ENCODE measurements at places on chromosomes 1 and 21.
A peak's percentile ranks its signal among the peaks of the same experiment; 100 is the strongest.

- peak; percentile 31 for DNase-seq
These were observed 46.7 kb upstream of the SARS1 start for GRCh38 chr1:109167001-109167506.

DNA sequence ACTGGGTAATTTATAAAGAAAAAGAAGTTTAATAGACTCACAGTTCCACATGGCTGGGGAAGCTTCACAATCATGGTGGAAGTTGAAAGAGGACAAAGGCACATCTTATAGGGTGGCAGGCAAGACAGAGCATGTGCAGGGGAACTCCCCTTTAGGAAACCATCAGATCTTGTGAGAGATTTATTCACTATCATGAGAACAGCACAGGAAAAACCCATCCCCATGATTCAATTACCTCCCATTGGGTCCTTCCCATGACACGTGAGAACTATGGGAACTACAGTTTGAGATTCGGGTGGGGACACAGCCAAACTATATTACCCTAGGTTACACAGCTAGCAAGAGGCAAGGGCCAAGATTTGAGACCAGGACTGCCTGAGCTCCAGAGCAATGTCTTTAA lies 30.4 kb upstream of the SOX13 start:
- no peak for DNase-seq

DNA sequence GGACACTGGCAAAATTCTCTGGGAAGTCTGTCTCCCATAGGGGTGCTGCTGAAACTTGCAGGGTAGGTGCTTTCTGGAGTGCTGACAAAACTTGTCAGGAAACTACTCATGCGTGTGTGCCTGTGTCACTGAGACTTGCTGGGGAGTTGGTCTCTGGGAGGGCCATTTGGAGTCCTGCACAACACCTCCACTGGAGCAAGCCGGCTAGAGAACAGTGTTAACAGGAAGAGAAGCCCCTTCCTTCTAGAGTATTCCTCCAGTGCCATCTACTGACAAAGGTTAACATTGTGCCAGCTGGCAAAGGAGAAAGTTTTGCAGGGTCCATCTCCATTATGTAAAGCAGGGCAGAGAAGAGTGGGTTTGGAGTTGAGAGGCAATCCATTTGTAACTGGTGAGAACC lies 30.0 kb downstream of the ZMYM4 start:
- DNase-seq: peak; percentile 64

- DNase-seq: no peak
These were observed 14.0 kb upstream of the REN start for GRCh38 chr1:204180133-204180532.

DNA sequence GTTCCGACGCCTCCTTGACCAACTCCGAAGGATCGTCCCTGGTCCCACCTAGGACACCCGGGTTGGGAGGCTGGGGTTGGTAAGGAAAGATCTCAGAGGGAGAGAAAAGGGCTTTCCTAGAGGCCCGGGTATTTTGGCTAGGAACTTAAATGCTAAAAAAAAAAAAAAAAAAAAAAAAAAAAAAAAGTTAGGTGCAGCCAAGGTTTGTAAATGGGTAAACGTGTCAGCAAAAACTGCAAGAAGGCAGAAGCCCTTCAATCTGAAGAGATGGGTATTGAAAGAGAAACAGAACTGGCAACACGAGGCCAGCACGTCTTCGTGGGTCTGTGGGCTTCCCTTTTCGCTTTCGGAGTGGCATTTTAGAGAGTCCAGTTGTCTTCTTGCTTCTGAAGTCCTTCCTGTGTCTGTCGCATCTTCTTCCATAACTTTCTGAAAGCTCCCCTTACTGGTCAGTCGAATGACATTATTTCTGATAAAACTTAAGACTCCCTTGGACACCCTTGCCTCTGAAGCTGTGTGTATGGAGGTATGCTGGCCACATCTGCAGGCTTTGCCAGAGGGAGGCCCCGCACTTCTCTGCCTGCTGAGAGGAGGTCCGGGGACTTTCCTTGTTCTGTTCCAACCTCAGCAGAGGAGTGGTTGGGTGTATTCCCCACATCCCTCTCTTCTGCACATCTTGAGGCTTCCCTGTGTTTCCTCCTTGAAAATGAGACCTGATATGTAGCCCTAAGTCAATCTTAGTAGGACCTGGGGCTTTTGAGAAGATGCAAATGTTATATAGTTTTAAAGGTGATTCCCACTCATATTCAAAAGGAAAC lies 745 bp downstream of the RCSD1 start:
- peak; percentile 66 for DNase-seq

DNA sequence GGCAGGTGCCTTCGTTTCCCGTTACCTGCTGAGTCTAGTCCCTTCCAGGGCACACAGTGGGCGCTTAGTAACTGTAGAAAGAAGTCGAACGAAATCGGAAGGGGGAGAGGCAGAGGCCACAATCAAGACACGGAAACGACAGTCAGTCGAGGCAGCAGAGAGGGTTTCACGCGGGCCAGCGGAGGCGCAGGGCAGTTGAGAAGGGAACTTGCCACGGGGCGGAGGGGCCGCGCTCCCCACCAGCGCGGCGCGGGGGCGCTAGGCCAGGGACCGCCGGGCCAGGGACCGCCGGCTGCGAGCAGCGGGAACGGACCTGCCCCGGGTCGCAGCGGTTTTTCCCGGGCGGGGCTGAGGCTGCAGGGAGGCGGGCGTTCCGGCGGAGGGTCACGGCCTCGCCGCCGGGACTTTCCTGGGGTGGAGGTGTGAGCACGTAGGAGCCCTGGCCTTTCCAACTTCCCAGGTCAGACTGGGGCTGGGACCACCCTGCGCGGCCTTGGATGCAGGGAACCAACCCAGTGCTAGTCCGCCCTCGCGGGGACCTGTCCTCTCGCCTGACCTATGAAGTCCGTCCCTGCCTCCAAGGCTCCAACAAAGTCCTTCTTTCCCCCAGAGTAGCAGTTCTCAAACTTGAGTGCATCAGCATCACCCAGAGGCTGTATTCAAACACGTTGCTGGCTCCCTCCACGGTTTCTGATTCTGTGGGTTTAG lies 150.1 kb upstream of the FGGY start:
- DNase-seq: peak; percentile 78

DNA sequence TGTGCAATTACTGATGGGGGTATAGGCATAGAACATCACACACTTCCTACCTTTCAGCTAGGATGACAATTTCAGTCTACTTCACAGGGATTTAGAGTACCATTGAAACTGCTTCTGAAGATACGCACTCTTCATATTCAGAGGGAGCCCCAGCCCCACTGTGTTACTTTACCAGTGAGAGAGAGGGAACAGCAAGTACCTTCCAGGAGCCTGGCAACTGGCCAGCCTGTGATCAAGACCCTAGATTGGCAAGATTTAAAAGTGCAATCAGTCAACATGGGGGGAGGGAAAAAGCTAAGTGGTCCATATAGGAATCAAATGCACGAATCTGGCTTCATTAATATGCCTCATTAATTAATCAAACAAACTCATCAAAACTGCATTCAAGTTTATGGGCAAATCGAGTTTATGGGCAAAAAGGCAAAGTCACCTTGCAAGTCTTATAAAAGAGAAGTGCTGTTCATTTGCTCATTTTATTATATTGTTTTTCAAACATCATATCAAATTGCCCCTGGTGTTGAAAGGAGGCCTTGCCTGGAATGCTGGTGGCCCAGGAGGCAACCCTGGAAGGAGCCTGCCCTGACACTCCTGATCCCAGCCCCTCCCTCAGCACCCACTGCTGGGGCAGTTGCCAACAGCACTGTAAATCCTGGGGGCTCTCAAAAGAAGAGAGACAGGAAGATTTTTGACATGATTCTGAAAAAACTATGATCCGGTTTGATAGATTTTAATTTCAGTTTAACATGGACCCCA lies 184.9 kb upstream of the DPT start:
- no peak for DNase-seq

GRCh38 chr1:119547805-119548204 lies 40.8 kb downstream of the HSD3B1 start:
- no peak for DNase-seq

DNA sequence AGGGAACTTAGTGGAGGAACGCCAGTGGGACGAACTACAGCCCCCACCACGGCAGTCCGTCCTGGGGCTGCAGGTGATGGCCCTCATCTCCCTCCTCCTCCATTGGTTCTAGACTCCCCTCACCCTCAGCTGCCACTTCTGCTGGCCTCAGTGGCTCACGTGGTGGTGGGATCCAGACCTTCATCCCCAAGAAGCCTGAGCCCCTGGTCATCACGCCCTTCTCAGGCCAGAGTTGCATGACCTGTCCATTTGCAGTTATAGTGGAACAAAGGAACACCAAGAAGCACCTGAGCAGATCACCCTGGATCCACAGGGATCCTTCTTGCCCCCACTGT lies 13.0 kb upstream of the FAM110D start:
- DNase-seq: no peak

DNA sequence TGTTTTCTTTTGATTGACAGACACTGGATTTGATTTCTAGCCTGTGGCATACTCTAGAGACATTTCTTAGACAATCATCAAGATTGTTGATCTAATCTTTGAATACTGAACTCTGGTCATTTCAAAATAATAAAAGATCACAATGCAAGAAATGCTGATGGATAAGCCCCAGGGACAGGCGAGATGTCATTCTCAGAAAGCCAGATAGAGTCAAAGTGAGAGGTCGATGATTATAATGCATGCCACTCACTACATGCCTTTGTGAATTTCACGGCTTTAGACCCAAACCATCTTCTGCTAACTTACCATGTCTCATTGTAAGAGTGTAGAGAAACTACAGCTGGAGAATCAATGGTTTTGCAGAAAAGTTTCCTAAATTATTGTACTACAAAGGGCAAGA lies 257.1 kb downstream of the DYRK1A start:
- no peak for DNase-seq

GRCh38 chr1:222390181-222390580 lies 157.7 kb downstream of the HHIPL2 start:
- DNase-seq: no peak

DNA sequence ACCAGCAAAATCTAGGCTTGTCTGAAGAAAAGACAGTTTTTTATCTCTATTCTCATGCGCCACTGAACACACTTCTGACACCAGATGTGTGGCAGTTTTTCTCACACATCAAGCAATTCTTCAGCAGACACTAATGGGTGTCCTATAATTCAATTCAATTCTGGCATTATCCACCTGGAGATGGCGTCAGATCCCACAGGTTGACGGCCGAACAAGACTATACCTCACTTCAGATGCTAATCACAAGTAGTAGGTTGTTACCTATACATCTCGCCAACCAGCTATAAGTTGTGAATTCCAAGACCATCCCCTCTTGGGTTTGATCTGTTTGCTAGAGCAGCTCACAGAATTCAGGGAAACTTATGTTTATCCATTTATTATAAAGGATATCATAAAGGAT lies 89.9 kb upstream of the ARTN start:
- no peak for DNase-seq

GRCh38 chr21:25002676-25003075 lies 604.6 kb downstream of the MRPL39 start:
- DNase-seq: no peak

GRCh38 chr1:245580651-245581050 lies 425.9 kb downstream of the KIF26B start:
- no peak for DNase-seq
